Mammary epithelial cell (primary cell): ENCODE measurements at places on chromosomes 11 and 22. TPM values are rescaled to one million over a fixed set of nuclear protein-coding genes. Genes with fewer than 3 reads are reported as not detected.

CARD18 gene
- total RNA-seq = 3.5 TPM

ROBO4 gene
- total RNA-seq = 1.4 and 2.0 TPM in 2 replicates

SSH3 gene
- total RNA-seq = 47.0 TPM

FIBIN gene
- 3.4 and 13.5 TPM in 2 replicates for total RNA-seq
